ENCODE measurements at places on chromosomes 13 and 19.

GRCh38 chr13:105735281-105735680 lies 800.2 kb downstream of the EFNB2 start:
- DNase-seq: no peak

GRCh38 chr13:45870232-45870631 lies 18.7 kb upstream of the SIAH3 start:
- no peak for DNase-seq

DNA sequence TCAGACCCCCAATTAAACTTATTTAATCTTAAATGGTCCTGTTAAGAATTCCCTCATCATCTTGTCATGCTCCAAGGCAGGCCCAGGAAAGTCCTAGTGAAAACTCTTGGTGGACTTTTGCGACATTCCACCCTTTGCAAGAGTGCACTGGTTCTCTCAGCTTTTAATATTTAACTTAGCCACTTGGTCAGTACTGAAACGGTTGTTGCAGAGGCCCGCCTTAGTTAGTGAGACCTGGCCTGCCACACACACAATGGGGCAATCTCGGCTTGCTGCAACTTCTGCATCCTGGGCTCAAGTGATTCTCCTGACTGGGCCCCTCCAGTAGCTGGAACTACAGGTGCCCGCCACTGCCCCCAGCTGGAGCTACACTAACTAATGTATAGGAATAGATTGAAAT lies 1366.0 kb downstream of the UQCRFS1 start:
- no peak for DNase-seq

DNA sequence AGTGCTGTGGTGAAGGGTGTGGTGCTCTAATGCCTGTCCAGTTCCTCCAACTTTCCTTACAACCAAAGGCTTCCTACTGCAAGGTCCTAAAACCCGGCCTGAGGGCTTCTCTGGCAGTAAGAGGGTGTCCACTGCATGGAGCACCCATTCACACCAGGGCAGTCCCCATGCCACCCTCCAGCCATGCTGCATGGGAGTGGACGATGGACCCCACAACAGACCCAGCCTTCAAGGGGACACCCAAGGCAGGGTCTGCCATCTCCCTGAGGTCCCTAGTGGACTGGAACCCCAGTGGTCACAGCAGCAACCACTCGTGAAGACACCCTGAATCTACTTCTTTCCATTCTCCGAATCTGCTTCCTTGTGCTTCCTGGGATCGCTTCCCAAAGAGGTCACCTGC lies 117.6 kb upstream of the SOX1 start:
- no peak for DNase-seq

DNA sequence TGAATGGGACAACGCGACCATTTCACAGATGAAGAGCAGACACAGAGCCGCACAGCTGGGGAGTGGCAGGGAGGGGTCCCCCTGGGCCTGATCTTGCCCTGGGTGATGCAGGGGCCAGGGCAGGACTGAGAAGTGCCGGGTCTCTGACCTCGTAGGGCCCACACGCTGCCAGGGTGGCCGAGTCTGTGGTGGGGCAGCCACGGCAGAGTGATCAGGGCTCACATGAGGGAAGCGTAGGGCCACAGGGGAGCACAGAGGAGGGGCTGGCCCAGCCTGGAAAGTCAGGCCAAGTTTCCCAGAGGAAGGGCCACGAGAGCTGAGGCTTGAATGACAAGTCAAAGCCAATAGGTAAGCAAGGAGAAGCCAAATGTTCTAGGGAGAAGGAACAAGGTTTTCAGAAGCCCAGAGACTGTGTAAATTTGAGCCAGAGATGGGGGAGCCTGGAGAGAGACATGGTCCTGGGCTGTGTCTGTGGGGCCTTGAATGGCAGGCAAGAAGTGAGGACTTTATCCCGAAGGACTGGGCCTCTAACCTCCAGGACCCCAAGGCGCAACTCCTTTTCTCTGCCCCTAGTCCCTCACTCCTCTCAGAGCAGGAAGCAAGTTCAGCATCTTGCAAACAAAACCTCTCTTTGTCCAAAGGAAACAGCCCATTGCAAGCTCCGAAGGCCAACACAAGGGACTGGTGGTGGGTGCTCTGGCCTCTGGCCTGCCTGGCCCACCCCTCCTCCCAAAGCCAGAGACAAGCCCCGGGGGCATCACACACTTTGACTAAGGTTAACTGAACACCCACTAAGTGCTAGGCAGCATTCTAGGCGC lies 31.7 kb upstream of the FXYD3 start:
- DNase-seq: no peak

DNA sequence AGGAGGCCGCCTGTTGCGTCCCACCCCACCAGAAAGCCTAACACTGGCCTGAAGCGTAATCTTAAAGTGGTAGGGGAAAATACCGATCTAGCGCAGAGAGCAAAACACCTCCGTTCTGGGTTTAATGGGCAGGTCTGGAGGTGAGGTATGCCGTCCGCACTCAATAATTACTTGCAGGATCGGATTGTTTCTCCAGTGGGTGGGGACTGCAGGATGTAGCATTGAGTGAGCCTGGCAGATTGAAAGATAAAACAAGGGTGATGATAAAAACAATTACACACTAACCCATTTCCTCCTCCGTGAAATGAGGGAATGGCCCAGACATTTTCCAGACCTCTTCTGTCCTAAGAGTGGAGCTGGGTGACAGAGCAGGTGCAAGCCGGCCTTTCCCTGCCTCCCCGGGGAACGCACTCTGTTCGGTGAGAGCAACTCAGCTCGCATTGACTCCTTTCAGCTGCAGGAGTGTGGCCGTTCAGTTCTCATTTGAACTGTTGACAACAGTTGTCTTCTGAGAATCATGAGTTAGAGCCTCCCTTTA lies 110.2 kb upstream of the DOCK9 start:
- peak; percentile 55 for DNase-seq

GRCh38 chr13:43229506-43229905 lies 206.1 kb downstream of the DNAJC15 start:
- DNase-seq: no peak

GRCh38 chr13:21354721-21355120 lies 104.4 kb downstream of the ZDHHC20 start:
- DNase-seq: no peak

DNA sequence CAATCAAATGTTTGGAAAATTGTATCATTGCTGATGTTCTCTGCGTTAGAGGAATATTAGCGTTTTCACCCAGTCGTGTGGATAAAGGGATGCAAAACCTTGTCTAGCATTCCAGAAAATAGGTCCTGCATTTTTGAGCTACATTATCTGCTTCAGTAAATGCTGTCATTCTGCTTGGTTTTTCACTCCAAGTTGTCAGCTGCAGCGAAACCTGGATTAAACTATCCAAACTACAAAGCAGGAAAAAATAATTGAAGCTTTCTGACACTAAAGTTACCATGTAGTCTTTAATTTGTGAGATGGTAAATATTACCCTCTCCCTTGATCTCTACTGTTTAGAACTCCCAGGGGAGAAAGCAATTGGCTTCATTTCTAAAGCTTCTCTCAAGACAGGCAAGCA lies 1795.5 kb upstream of the PRR20A start:
- no peak for DNase-seq
